ENCODE measurements at places on chromosomes 3 and 15.

GRCh38 chr3:108093616-108094015, 2.8 kb upstream of the CD47 start:
- DNase-seq, result no peak

DNA sequence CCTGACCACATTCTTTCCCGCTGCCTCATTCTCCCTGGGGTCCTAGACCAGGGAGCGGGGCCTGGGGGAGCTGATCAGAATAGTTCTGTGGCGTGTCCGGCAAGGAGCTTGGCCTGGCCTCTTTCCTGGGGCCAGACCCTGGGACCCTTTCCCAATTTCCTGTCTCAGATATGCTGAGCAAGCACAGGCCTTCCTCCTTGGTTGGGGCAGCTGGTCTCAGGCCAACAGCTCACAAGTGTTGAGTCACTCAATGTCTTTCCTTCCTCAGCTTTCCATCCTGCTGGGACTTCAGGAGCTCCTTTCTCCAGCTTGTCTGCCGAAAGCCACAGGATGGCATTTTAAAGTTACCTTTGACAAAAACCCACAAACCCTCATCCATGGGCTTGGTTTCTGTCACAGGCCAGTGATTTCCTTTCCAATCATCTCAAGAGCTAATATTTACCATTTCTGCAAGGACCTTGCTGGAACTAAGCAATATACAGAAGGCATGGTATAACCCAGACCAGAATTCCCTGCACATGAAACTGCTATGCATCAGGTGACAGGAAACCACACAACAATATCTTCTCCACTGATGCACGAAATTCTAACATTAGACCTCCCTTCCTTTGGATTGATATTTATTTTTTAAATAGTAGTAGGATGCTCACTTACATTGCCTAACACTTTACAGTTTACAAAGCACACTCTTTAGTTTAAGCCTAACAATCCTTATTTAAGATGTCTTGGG, 19.5 kb upstream of the TIMP4 start:
- no peak for DNase-seq

DNA sequence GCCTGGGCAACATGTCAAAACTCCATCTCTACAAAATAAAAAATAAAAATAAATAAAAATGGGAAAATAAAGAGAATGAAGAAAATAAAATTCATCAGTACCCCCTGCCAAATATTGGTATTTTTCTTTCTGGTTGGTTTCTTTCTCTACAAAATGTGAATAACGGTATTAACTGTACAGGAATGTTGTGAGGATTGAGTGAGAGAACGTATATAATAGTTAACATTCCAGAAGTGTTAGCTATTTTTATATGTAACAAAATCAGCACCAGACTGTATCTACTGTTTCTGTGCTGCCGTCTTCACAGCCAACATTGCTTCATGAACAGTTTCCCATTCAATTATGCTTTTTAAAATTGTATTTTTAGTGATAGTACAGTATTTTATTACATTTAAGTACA, 25.5 kb upstream of the RNU6-1 start:
- DNase-seq, result no peak

- peak; percentile 47 for DNase-seq
These were observed 605 bp downstream of the DCUN1D1 start for GRCh38 chr3:182979674-182980191.
